Dorsolateral prefrontal cortex (tissue), 122 donors: ENCODE measurements at places on chromosomes 1 and 21.
A peak's percentile ranks its signal among the peaks of the same experiment; 100 is the strongest.

DNA sequence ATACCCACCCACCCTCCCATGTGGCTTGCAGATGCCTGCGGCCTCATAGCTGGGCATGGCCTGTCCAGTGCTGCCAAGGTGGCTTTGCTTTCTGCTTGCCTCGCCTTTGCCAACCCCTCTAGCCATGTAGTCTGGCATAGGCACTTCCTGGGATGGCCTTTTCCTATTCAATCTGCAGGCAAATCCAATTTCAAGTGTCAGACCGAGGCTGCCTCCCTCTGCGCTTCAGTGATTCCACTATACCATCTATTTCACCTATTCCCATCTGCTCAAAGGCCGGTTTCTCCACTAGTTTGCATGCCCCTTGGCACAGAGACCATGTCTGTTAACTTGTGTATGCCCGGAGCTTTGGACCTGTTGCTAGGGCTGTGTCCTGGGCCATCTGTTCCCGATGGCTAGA lies 3.8 kb upstream of the ZBTB21 start:
- no peak for DNase-seq

- no peak for DNase-seq
Observed at GRCh38 chr1:97350662-97351061, 570.2 kb downstream of the DPYD start.

- DNase-seq, result no peak
Observed at GRCh38 chr1:181202986-181203555, 114.6 kb downstream of the IER5 start.

DNA sequence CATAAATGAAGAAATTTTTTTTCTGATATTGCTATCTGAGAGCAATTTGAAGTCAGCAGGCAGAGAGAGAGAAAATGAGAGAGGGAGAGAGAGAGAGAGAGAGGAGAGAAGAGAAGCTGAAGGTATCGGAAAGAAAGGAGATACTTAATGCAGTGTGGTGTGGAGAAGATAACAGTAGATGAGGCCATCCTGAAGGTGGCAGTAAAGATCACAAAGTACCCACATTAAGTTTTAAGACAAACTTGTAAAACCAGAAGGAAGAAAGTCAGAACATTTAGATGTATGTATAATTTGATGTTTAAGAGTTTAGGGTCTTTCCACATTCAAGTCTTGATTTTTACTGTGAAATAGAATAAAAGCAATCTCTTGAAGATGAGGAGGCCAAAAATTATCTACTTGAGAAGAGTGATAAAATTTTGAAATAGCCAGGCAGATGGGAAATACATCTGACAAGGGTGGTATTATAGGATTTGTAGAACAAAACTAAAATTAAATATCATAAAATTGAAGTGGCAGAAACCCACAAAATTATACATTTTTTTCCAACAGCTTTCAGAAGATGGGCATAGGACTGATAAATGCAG lies 1753.4 kb downstream of the MRPL39 start:
- no peak for DNase-seq

GRCh38 chr1:175176246-175176645 lies 16.3 kb downstream of the KIAA0040 start:
- no peak for DNase-seq

- DNase-seq, result peak; percentile 69
Observed at GRCh38 chr1:208652296-208653160, 408.3 kb upstream of the PLXNA2 start.

- peak; percentile 70 for DNase-seq
Observed at GRCh38 chr1:212916481-212917133, 33.7 kb upstream of the VASH2 start.

- DNase-seq, result no peak
Observed at GRCh38 chr1:103273106-103273505, 164.8 kb upstream of the COL11A1 start.
